ENCODE measurements at places on chromosomes 6 and 20. TPM values are rescaled to one million over a fixed set of nuclear protein-coding genes. Genes with fewer than 3 reads are reported as not detected.

DNA sequence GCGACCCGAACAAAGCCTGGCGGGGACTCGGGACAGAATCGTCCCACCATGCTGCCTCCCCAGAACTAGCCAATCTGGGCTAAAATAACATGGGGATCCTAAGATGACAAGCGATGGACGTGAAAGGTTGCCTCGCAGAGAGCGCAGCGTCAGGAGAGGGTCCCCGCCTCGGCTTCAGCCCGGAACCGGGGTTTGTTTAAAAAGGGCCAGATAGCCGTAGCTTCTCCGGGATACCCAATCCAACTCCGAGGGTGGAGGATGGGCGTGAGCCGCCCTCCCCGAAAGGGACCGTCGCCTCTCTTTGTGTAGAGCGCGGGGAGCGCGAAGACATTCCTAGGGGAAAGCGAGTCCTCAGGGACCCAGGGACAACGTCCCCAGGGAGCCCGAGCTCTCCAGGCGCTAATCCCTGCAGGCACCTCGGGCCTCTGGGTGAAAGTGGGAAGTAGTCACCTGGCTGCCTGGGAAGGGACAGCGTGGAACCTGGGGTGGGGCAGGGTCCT is 643 bp downstream of the CD24 start:
- DNase-seq = no peak

- no peak for DNase-seq
Measured at GRCh38 chr6:151004383-151005024, 139.0 kb downstream of the MTHFD1L start.

DNA sequence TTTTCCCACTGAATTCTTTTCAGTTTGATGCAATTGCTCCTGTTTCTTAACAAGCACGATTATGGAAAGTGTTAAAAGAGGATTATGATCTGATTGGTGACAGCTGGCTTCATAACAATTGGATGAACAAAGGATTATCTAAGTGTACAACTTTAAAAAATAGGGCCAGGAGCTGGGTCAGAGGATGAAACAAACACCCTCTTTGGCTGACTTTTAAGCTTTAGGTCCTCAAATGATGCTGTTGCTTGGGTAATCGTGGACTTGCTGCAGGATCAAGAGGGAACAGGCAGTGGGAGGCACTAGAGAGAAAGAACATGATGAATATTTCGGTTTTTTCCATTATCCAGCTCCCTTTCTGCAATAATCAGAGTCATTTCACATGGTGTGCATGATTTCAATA is 35.5 kb upstream of the TMX4 start:
- DNase-seq = no peak

- DNase-seq = no peak
Measured at GRCh38 chr20:31918466-31919105, 33.3 kb downstream of the PDRG1 start.

GRCh38 chr6:14128012-14128411 is 10.4 kb downstream of the CD83 start:
- DNase-seq = no peak

DNA sequence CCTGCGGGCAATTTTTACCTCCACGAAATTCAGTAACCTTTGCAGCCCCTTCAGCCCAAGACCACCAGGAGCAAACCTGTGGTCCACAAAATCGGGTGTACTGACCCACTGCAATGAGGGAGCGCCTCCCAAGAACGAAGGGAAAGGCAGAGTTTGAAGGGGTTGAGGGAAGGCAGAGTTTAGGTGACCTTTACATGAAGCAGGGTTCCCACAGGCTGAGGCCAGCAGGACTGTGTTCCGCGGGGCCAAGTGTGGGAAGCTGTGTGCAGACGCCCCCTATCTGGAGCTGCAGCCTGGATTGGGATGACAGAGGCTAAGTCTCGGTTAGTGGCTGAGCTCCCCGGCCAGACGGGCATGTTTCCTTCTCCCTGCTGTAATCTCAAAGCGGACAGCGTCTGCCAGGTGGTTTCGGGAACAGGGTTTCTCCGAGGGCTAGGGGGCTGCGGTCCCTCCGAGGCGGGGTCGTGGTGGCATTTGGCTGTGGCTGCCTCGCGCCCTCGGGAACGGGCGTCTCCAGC is 826 bp upstream of the PYGB start:
- no peak for DNase-seq

- no peak for DNase-seq
Measured at GRCh38 chr6:167244064-167244960, 46.8 kb upstream of the UNC93A start.

Gene ZFP57
- not detected for total RNA-seq

Gene BEND3
- 8.9 TPM for total RNA-seq

DNA sequence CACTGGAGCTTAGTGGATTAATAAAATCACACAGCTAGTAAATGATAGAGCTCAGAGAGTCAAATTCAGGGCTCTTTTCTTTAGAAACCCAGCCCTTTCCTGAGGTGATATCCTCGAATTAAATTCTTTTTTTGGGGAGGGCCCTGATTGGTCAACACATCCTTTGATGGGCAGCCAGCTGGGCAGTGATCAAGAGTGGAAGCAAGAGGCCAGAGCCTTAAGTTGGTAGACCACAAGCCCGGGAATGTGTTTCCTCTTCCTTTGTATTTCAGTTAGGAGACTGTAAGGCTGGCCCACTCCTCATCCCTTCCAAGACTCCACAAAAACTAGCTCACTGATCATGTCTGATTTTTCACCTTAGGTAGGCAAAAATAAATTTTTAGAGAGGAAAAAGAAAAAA is 640.5 kb downstream of the DHX35 start:
- no peak for DNase-seq

DNA sequence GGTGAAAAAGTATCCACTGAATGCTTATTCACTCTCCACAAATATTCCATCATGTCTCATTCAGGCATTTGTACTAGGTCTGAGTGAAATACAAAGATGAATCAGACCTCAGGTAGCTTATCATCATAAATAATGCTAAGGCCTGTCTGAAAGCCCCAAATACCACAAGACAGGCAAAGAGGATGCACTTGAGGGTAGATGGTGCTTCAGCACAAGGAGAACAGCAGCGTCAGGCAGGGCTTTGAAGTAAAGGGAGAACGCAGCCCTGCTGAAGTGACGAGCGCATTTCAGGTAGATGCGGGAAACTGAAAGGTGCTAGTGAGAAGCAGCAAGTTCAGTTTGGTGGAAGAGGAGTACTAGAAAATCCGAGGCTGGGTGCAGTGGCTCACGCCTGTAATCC is 38.7 kb downstream of the MAP3K5 start:
- DNase-seq = peak; percentile 47

DNA sequence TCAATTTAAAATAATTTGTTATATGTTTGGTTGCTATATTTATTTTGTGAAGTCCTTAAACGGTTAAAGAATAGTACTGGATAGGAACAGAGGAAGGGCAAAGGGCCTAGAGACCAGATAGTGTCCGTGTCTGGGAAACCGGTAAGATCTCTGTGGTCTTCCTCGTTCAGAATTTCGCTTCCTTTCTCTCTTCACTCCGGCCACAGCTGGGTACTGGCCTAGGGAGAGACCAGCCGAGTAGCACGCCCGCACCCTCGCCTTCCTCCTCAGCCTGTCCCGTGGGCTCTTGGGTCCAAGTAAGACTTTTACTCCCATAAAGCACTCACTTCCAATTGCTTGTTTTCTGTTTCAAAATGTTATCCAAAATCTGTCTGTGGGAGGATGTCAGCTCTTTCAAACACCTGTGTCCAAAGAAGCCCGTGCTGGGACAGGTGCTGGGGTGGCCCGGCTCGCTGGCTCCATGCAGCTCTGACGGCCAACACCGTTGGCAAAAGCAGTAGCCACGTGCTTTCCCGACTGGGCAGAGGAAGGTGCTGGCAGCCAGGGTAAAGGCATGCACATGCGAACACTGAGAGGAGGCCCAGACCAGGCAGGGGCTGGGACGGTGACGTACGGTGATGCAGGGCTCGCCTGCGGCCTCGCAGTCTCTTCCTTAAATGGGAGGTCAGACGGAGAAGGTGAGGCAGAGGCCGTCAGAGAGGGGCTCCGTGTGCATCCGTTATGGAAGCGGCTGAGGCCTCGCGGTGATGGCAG is 112.2 kb downstream of the IRF4 start:
- no peak for DNase-seq

DNA sequence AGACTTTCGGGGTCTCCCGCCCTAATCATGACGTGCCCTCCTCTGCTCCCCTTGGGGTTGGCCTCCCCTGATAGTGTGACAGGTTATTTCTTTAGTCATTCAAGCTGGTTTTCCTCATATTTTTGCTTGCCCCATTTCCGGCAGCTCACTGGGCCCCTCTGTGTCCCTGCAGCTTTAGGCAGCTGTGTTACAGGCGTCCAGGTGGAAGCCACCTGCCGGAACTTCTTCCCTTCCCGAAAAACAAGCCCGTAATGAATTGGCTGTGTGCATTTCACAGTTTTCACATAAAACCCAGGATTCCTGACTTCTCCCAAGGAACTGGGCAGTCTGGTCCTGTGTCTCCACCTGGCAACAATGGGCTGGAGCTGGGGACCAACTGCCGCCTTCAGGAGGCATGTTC is 52.6 kb downstream of the EDN3 start:
- no peak for DNase-seq

Gene C20orf144
- total RNA-seq = 0.38 TPM

- no peak for DNase-seq
Measured at GRCh38 chr20:29740951-29741593, 1516.4 kb upstream of the DEFB115 start.

Gene BFSP1
- total RNA-seq = 0.16 TPM

DNA sequence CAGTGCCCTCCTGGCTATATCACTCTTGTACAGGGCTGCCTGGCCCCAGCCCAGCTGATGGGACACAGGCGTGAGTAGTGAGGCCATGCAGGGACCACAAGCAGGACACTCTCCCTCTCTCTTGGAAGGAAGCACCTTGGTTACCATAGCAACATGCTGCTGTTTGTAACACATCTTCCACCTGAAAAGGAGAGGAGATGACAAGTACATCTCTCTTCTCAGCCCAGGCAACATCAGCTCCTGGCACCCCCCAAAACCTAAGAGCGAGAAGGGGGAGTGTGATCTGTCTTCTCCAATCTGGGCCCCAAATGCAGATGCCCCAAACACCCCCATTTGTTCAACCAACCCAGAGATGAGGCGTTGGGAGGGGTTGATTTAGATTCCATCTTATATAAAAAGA is 49.9 kb downstream of the KCNB1 start:
- no peak for DNase-seq

Gene DOK5
- 0.79 TPM for total RNA-seq

GRCh38 chr6:142764311-142764710 is 180.7 kb downstream of the HIVEP2 start:
- DNase-seq = no peak

Gene CCDC170
- not detected for total RNA-seq

DNA sequence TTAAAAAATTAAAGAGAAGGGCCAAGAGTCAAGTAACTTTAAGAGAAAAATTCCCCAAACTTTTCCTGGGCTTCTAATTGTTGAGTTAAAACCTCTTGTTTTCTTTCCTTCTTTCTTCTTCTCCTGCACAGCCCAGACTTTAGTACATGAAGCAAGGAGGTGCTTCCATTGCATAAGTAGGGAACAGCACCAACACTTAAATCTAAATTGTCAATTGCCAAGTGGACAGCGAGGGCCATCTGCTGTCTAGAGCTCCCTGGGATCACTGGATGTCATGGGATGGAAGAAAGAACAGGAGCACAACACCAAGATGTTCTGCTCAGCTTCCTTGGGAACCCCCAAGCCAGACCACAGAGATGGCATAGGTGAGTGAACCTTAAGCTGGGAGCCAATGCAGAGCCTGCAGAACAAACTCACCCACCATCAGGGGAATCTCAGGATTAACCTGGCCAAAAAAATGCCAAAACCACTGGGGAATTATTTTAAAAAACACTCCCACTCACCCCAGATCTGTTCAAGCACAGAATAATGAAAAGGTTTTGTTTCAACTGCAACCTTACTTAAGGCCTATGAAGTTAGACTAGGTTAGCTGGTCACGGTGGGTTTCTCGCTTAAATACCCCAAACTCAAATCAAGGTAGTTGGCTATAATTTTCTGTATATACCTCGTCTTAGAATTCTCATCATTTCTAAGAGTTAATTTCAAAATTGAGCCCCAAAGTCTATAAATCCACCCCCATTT is 67.8 kb downstream of the TNFRSF21 start:
- DNase-seq = no peak

GRCh38 chr20:56440346-56441007 is 27.9 kb upstream of the RTF2 start:
- peak; percentile 32 for DNase-seq

- no peak for DNase-seq
Measured at GRCh38 chr6:100462706-100463629, 1.8 kb downstream of the SIM1 start.

Gene SMOC2
- 0.08 TPM for total RNA-seq

Gene RANBP9
- total RNA-seq = 61.3 TPM

- no peak for DNase-seq
Measured at GRCh38 chr20:49891476-49892110, 23.7 kb downstream of the SPATA2 start.

Gene MATN4
- total RNA-seq = 0.11 TPM

- no peak for DNase-seq
Measured at GRCh38 chr6:11804701-11805100, 26.1 kb upstream of the ADTRP start.

Gene ADGRF1
- total RNA-seq = not detected

GRCh38 chr20:58480551-58481336 is 34.5 kb downstream of the APCDD1L start:
- DNase-seq = no peak

- DNase-seq = no peak
Measured at GRCh38 chr20:46164254-46164653, 46.1 kb downstream of the CD40 start.

DNA sequence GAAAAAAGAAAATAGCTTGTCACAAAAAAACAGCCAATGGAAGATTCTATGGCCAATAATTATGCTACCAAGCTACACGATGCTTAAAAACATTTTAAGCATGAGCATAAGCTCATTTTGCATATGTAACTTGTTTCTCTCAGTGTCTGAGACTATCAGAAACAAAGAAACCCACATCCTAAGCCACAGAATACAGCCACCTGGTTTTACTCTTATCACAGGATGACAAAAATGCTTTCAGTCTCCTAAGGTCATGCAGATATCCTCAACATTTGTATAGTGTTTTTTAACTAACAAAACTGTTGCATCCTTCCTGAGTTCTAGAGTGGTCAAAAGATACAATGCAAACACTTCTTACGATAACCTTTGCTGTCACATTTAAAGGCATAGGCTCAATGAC is 172.1 kb upstream of the RUNX2 start:
- no peak for DNase-seq

- no peak for DNase-seq
Measured at GRCh38 chr6:42326248-42326647, 108.6 kb upstream of the MRPS10 start.

DNA sequence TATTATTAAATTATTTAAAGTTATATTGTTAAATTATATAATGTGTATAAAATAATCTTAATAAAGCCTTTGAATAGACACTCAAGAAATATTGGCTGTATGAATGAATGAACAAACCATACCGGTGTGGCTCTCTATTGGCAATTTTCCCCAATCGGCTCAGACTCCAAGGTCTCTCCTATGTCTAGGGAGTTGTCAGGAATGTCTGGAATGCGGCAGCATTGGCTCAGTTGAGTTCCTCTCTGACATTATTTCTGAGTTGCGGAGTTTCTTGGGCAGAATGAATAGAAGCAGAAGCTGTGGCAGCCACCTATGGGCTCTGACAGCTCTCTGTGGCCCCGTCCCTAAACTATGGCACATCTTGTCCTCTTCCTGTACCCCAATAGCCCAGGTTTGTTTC is 111.0 kb downstream of the SOBP start:
- DNase-seq = no peak

- no peak for DNase-seq
Measured at GRCh38 chr6:128156321-128157111, 255.7 kb upstream of the THEMIS start.

- no peak for DNase-seq
Measured at GRCh38 chr6:47475319-47475816, 2.2 kb upstream of the CD2AP start.

Gene PSMB8
- total RNA-seq = 343 TPM

Gene TCF15
- 0.21 TPM for total RNA-seq

GRCh38 chr20:48284837-48285236 is 499.6 kb upstream of the SULF2 start:
- DNase-seq = no peak
